ENCODE measurements at places on chromosomes 13 and 19. TPM values are rescaled to one million over a fixed set of nuclear protein-coding genes. Genes with fewer than 3 reads are reported as not detected.

Gene LSR
- 5.3 TPM for polyA plus RNA-seq

DNA sequence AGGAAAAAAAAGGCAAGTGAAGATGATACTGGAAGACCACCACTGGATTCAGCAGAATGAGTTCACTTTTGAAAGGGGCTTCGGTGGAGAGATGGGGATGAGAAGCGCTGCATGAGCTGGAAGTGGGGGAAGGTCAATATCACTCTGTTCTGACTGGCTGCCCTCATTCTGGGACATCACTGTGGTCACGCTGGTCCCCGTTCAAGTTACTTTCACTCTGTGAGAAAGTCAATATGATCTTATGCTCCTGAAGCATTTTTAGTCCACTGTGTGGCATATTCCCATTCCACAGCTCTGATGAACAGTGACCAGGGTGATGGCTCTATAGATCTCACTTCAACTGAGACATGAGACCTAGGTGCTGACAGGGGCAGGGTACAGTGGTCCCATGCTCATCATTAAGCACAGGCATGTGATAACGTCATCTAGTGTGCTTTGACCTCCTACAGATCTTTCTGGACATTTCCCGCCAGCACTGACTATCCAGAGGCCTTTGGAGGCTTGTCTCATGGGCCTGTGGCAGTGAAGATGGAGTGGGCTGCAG lies 40.2 kb upstream of the GPR183 start:
- DNase-seq = no peak

Gene ARHGEF7
- 86.2 TPM for polyA plus RNA-seq

Gene ZNF415
- polyA plus RNA-seq = 9.6 TPM

DNA sequence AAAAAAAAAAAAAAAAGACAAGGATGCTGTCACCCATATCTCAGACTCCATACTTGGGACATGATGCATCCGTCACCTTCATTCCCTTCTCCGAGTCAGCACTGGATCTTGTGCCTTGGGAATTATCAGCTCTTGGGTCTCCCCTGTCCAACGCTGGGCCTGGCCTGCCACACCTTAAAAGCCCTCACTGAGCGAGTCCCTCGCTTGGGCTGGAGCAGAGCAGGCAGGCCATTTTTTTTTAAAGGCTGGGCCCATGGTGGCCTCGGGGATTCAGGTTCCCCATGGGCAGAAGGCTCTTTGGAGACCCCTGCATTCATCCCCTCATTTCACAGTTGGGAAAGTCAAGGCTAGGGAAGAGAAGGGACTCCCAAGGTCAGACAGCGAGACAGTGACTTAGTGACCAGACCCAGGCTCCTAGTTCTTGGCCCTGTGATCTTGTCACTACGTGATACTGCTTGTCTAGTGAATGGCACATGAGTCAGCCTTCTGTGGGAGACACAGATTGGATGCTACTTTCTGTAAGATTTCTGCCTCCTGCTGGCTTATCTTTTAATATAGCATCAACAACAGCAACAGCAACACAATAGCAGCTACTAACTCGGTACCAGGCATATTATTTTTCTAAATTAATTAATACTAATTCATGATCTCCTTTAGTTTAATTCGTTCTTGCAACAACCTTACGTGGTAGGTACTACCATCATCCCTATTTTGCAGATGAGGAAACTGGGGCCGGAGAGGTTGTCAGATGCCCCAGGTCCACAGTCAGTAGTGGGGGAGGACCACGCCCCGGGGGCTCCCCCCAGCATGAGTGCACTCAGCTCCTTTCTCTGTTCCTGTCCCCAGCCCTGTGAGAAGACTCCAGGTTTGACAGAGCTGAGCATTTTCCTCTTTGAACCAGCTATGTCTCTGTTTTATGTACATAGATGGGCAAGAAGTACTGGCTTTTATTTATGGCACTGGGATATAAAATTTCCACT lies 27.4 kb upstream of the ZNF536 start:
- no peak for DNase-seq

DNA sequence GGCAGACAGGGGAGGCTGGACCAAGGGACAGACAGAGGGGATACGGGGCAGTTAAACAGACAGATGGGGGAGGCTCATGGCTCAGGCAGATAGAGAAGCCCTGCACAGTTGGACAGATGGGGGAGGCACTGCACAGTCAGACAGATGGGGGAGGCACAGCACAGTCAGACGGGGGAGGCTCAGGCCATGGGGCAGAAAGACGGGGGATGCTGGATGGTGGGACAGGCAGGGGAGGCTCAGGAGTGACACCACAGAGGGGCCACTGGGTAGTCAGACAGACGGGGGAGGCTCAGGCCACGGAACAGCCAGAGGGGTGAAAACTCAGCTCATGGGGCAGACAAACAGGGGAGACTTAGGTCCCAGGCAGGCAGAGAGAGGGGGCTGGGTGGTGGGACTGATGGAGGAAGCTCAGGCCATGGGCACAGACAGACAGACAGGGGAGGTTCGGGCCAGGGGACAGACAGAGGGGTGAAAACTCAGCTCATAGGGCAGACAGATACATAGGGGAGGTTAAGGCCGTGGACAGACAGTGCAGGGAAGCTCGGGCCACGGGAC lies 886 bp downstream of the MFSD12 start:
- no peak for DNase-seq

- DNase-seq = no peak
Observed at GRCh38 chr19:7994114-7994513, 11.3 kb downstream of the ELAVL1 start.

DNA sequence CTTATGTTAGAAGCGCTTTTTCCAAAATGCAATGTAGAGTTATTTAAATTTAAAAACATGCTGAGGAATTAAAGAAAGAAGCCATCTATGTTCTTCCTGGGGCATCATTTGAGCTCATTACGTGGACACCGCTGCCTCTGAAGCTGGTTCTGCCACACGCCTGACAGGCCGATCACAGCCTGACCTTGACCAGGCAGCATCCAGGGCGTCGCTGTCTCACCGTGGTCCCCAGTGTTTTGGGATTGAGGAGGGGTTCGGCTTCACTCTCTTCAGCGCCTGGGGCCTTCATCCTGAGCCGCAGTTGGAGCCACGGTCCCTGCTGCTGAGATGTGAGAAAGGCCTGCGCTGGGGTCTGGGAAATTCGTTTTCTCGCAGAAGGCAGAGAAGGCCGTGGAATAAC lies 64.0 kb downstream of the ATP11A start:
- DNase-seq = no peak

Gene PSG1
- polyA plus RNA-seq = not detected

DNA sequence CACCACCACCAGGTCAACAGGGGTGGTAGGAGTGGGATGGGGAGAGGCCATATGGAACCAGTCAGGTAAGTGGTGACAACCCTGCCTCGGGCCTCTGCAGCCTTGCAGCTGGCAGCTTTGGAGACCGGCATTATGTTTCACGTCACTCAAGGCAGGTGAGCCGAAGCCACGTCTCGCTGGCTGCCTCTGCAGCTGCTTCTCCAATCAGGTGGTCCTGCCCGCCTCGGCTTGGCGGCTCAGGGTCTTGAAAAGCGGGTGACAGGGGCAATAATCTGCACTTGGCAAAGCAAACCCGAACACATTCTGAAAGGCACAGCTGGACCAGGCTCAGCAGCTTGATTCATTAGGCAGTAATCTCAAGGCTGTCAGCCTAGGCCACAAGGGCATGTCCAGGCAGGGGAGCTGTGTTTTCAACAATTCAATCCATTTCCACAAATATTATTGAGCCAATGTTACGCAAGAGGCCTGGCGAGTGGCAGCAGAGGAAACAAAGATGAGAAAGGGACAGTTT lies 77.4 kb upstream of the PCDH8 start:
- no peak for DNase-seq

GRCh38 chr13:28047757-28048388 lies 52.5 kb downstream of the FLT3 start:
- no peak for DNase-seq

Gene SULT2B1
- 0.32 TPM for polyA plus RNA-seq

DNA sequence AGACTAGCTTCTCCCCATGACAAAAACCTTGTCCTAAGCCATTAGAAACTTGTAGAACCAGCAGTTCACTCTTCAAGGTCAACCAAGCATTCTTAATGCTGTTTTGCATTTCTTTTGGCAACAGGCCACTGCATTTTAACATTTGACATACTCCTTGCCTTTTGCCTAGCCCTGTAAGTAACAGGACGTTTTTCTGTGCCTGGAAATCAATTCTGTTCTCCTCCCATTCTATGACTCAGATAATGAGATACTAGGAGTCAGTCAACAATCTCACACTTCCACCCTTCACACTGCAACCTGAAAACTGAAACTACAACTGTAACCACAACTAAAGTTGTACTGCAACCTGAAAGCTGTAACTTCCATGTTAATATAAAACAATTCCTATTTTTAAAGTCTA lies 268.7 kb downstream of the MZT1 start:
- DNase-seq = no peak

DNA sequence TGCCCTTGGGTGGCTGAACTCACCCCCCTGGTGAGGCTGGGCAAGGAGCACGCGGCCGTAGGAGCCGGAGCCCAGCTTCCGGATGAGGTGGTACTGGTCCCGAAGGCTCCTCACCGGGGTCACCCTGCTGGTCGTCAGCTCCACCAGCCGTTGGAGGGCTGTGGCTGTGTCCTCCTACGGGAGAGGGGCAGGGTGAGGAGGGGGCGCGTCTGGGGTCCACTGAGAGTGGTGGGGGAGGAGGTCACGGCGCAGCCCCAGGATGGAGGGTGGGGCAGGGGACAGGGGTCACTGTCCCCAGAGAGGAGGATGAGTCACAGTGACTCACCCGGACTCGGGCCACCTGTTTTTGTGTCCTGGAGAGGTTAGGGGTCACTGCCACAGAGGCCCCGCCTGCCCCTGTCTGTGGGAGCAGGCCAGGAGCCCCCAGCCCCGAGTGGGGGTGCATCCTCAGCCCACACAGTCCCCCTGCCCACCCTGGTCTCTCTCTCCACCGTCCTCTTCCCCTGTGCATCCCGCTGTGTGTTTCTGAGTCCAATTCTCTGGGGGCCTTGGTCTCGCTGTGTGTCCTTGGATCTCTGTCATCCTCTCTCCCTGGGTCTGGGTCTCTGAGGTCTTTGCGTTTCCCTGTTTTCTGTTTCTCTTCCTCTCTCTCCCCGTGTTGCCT lies 435 bp downstream of the SBK3 start:
- DNase-seq = no peak

Gene URAD
- not detected for polyA plus RNA-seq

Gene RFXAP
- polyA plus RNA-seq = 8.1 TPM

Gene AP1M1
- 49.9 TPM for polyA plus RNA-seq

DNA sequence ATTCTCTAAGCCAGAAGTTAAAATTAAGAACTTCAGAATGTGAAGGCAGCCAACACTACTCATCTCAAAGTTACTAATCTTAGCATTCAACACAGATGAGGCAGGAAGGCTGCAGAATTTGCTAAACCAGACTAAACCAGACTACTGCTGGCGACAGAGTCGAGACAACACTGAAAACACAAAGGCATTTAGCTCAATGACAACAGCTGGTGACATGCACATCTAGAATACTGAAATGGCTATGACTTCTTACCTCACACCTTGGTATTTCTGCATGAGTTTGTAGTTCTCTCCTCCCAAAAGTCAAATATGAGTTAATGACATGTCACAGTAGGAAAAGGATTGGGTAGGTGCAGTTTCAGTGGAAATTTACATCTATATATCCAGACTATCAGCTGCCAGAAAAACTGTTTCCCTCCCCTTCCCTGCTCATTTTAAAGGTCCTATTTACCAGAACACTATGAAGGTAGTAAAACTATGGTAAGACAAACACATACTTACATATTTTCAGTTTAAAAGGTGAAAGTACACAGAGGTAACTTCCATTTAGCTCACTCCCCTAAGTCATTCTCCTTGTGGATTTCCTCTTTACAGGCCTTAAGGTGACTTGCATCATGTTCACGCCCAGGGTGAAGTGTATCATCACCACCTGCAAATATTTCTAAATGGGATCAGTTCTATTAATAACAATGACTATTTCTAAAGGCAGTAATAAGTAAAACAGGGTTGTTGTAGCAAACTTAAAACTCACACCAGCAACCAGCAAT lies 21.4 kb downstream of the FOXO1 start:
- no peak for DNase-seq

DNA sequence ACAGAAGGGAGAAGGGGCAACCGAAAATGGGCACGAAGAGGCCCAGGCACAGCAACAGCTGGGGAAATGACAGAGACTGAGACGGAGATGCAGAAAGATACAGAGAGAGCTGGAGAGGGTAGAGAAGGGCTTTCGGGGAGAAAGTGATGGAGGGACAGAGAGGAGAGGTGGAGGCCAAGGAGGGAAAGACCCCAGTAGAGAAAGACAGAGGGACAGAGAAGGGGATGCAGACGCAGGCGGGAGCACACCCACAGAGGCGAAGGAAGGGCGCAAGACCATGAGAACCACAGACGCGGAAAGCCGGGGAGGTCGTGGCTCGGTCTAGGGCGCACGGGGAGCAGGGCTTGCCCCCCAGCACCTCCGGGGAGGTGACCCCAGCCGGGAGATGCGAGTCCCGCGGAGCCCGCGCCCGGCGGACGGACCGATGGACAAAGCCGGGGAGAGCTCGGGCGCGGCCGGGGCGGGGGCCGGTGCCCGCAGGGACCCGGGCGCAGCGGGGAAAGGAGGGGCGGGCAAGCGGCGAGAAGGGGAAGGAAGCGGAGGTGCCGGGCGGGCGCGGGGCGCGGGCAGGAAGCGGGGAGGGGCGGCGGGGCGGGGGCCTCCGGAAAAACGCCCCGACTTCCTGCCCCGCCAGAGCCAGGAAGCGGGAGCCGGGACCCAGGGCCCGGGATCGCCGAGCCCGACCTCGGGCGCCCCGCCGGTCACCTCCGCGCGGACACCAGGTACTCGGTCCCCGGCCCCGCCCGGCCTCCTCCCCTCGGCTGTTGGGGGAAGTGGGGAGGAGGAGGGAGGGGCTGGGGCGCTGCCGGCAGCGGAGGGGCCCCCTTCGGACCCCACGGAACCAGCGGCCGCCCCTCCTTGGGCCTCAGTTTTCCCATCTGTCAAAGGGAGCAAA lies at the start of gene ARHGEF1:
TSS of gene ARHGEF1 (plus strand) at position 617 of the 895 bp plus-strand sequence. CDS start 4,899 bp downstream, outside the sequence.
- no peak for DNase-seq

- no peak for DNase-seq
Observed at GRCh38 chr19:35375505-35376307, 4.8 kb downstream of the GPR42 start.

DNA sequence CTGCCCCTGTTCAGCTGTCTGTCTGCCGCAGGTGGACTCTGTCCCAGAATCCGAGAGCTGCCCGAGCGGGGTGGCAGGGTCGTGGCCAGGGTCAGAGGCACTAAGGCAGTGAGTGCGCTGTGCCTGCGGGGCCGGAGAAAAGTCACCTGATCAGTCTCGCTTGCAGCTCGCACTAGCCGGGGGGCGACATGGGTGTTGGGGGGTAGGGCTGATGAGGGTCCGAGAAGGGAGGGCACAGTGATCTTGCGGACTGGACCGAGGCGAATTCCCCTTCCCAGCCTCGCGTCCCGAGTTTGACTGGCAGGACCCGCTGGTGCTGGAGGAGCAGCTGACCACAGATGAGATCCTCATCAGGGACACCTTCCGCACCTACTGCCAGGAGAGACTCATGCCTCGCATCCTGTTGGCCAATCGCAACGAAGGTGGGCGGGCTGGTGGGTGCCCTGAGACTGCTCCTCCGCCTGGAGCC lies 627 bp downstream of the GCDH start:
- no peak for DNase-seq
